ENCODE measurements at places on chromosomes 4 and X.

DNA sequence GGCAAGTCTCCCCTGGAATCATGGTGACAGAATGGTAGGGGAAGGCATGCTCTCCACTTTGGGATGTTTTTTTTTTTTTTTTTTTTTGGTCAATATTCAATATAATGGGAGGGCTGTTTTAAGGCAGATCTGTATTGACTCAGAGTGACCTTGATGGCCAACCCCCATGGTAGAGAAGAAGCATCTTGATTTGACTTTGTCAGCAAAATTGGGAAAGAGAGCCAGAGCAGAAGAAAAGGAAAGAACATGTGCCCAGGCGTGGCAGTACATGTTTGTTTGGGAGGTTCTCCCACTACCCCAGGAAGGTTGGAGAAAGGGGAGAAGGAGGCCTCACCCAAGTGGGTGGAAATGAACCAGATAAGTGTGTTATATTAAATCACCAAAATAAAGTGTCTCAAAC, 62.2 kb upstream of the TBC1D9 start:
- DNase-seq: no peak

GRCh38 chr4:38009421-38009820, 49.2 kb downstream of the PTTG2 start:
- DNase-seq: no peak

- no peak for DNase-seq
Observed at GRCh38 chr4:101304916-101305315, 42.4 kb downstream of the PPP3CA start.

DNA sequence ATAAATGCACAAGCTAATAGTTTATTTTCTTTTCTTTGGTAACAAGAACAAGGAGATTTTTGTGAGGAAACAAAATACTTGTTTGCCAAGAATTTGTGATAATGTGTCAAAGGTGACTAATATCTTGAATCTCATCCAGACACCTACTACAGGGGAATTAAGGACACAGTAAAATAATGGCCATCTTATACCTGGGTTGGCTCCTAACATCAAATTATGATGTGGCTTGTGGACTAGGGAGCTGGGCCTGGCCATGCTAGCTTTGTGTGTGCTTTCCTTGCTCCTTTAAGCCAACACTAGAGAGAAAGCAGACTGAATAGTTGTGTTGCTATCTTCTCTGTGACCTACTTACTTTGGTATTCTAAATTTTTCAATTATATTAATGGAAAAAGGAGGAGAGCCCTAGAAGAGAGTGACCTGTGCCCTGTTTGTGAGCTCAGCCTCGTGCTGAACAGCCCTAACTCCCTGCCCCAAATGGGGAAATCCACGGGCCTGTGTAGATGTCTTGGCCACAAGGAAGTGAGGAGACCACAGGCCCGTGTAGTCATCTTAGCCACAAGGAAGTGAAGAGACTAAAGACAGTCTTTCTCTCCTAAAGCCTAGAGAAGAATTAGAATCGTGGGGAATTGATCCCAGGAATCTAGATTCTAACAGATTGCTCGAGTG, 23.3 kb downstream of the ARHGAP24 start:
- DNase-seq: no peak

DNA sequence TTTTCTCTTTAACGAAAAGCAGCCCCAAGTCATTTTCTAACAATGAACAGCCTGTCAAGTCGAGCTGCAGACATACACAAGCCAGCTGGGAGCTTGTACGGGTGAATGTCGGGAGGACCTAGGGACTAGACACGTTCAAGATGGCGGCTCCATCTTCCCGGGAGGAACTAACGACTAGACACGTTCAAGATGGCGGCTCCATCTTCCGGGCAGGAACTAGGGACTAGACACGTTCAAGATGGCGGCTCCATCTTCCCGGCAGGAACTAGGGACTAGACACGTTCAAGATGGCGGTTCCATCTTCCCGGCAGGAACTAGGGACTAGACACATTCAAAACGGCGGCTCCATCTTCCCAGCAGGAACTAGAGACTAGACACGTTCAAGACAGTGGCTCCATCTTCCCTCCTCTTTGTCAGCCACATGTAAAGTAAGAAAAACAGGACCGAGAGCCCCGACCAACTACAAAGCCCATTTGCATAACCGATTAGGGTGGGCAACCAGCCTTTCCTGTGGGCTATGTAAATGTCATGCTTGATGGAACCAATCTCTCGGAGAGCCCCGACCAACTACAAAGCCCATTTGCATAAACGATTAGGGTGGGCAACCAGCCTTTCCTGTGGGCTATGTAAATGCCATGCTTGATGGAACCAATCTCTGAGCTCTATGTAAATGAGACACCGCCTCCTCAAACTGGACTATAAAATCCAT, 175.5 kb downstream of the DHRSX start:
- DNase-seq: no peak

GRCh38 chrX:16772460-16772859, 13.8 kb upstream of the TXLNG start:
- no peak for DNase-seq

- no peak for DNase-seq
Observed at GRCh38 chr4:147059064-147059731, 113.5 kb upstream of the TTC29 start.

- DNase-seq: no peak
Observed at GRCh38 chrX:152136312-152136711, 2.1 kb downstream of the MAGEA10 start.

DNA sequence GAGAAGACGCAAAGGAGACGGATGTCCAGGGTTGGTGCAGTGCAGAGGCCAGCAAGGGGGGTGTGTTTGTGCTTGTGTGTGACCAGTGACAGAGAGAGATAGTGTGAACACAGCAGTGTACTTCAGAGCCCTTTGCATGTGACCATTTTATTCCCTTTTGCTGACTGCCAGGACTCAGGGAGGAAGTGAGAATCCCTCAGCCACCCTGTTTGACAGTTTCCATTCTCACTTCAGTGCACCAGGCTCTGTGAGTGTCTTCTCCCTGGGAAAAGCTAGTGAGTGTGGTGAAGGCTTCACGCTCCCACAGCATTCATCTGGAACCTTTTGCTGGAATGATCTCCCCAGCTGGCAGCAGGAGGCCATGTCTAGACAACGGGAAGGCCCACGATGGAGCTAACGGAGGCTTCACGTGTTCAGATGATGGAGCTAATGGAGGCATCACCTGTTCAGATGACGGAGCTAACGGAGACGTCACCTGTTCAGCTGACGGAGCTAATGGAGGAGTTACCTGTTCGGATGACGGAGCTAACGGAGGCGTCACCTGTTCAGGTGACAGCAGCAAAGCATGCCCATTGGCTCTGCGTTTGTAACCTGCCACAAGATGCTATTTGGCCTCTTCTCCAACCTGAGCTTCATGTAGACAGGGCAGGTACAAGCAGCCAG, 195.4 kb downstream of the AFAP1 start:
- DNase-seq: no peak

DNA sequence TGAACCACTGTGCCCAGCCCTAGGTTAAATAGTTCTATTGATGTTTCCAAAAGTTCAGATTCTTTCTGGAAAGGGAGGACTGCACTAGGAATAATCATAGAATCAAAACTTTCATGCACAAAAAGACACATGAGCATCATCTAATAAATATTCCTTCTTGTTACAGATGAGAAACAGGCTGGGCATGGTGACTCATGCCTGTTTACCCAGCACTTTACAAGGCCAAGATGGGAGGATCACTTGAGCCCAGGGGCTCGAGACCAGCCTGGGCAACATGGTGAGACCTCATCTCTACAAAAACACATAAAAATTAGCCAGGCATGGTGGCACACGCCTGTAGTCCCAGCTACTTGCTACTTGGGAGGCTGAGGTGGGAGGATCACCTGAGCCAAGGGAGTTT, 27.7 kb downstream of the LARP7 start:
- no peak for DNase-seq

GRCh38 chr4:786861-787300, 39.0 kb downstream of the CPLX1 start:
- DNase-seq: no peak

DNA sequence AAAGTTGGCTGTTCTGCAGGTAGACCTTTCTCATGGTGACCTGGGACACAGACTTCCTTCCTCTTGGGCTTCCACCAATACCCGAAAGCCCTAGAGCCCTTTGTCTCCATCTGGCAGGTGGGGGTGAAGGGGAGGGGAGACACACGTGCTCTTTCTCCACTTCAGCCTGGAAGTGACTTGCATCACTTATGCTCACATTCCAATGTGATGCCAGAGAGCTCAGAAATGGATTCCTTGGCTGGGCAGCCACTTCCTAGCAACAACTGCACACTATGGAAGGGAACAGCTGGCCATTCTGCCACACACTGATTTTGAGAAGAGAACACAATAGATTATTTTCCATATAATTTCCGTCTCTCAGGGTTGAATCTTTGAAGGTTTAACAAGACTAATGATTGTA, 36.3 kb downstream of the C4orf51 start:
- DNase-seq: no peak

- no peak for DNase-seq
Observed at GRCh38 chrX:9729171-9729885, 36.3 kb downstream of the GPR143 start.

GRCh38 chr4:88630756-88631155, 38.5 kb downstream of the HERC3 start:
- no peak for DNase-seq

DNA sequence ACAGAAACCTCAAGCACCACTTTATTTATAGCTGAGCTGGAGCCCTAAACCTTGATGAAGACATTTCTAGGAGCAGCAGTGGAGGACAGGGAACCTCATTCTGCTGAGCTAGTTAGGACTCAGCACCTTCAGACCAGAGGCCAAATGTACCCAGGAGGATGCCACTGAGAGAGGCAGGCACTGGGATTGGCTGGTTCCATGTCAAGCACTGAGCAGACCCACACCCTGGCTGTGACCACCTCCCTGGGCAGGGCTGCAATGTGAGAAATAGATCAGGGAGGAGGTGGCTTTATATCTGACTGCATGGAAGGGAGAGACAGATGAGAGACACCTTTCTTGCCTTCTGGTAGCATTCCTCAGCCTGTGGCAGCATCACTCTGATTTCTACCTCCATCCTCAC, 304.6 kb downstream of the STK32B start:
- DNase-seq: no peak
